ENCODE measurements at places on chromosomes 3 and 15.

- no peak for DNase-seq
Measured at GRCh38 chr15:88131937-88132336, 124.6 kb downstream of the NTRK3 start.

DNA sequence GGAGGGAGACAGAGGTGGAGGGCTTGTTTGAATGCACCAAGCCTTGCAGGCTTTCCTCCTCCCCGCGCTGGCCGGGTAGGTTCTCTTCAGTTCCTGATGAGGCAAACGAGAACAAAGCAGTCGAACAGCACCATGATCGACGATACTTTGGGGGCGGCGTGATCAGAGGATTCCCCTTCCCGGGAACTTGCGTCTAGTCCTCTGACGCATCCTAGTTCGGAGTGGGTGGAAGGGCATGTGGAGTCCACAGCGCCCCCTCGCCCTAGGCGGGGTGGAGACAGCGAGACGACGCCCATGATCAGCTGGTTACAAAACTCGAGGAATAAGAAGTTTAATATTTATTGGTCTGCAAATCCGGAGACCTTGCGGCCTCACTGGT is 452 bp upstream of the SV2B start:
- DNase-seq = peak; percentile 3

- DNase-seq = peak; percentile 19
Measured at GRCh38 chr15:99566157-99566897, 543 bp downstream of the MEF2A start.

DNA sequence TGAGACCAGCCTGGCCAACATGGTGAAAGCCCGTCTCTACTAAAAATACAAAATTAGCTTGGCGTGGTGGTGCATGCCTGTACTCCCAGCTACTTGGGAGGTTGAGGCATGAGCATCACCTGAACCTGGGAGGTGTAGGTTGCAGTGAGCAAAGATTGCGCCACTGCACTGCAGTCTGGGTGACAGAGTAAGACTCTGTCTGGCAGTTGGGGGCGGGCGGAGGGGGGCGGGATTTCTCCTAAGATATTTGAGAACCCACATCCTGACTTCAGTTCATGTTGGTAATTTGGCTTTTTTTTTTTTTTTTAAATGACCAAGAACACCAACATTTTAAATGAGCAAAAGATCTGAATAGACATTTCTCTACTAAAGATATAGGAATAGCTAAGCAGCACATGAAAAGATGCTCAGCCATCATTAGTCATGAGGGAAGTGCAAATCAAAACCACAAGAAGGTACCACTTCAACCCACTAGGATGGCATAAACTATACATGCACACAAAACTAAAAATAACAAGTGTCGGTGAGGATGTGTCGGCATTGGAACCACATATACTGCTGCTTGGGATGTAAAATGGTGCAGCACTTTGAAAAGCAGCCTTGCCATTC is 75.6 kb upstream of the LMOD3 start:
- DNase-seq = peak; percentile 67

GRCh38 chr15:42066764-42067415 is 27.5 kb downstream of the PLA2G4D start:
- DNase-seq = no peak

GRCh38 chr3:36738702-36739101 is 25.7 kb downstream of the DCLK3 start:
- DNase-seq = no peak

DNA sequence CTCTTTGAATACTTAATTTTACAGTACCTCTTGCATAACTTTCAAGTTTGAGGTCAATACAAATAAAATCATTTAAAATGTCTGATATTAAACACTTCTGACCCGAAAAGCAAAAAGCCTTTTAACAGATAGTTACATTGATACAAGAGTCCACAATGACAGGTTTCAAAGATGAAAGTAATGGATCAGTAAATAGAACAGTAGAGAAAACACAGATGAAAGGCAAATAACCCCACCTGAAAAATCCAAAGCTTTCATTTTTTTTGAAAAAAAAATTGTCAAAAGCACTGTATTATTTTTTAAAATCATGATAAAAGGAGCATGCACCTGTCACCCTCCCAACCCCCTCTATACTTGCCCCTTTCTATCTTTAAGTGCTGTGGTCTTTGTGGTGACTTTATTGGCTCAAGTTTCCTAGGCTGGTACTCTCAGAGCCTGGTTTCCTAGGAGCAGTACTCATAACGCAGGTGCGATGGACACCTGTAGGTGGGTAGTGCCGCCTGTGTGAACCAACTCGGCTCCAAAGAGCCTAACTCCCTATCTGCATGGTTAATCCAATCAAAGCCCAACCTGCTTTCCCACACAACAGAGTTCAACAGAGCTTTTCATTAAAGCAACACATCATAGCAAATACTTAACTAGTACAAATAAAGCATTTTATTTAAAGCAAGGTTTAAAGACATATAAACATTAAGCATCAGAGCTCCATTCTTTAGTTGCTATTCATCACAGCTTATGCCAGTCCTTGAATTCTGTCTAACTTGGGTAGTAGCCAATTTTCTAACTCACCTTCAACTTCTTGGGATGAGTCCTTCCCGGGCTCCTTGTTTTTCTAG is 32.2 kb downstream of the LIPC start:
- DNase-seq = no peak

DNA sequence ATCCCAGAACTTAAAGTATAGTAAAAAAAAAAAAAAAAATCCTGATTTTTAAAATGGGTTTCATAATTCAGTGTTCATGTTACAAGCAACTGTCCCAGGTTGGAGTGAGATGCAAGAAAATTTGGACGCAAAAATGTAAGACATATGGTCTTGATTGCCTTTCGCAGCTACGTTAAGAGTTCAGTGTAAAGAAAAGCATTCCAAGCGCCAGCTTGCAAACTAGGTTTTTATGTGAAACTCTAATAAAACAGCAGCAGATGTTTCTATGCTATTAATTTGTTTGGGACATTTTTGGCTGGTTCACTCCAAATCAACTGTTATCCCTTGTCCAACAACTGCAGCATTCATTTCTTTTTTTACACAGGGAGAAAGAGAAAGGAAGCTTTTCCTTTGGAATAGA is 957.8 kb downstream of the ROBO1 start:
- no peak for DNase-seq

DNA sequence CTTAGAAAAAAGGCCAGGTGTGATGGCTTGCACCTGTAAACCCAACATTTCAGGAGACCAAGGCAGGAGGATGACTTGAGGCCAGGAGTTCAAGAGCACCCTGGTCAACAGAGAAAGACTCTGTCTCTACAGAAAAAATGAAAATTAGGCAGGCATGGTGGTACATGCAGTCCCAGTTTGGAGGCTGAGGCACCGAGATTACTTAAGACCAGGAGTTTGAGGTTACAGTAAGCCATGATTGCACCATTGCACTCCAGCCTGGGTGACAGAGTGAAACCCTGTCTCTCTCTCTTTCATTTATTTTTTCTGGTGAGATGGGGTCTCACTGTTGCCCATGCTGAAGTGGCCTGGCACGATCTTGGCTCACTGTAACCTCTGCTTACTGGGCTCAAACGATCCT is 24.7 kb downstream of the IP6K1 start:
- DNase-seq = no peak

- DNase-seq = no peak
Measured at GRCh38 chr15:69539345-69539744, 86.7 kb downstream of the RPLP1 start.

DNA sequence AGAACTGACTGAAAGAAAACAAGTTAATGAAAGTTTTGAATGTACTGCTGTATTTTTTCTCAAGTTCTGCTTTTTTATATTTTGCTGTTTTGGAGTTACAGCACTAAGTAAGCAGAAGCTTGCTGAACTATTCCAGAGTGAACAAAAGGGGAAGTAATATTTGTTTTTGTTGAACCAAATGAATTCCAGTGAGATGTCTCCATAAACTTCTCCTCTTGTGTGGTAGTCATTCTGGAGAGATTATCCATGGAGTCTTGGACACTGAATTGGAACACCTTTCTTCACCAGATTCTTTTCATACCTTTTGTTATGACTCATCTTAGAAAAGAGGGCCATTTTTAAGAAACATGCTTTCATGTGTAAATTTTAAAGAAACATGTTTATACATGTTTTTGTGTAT is 8.8 kb downstream of the ANKUB1 start:
- DNase-seq = no peak

DNA sequence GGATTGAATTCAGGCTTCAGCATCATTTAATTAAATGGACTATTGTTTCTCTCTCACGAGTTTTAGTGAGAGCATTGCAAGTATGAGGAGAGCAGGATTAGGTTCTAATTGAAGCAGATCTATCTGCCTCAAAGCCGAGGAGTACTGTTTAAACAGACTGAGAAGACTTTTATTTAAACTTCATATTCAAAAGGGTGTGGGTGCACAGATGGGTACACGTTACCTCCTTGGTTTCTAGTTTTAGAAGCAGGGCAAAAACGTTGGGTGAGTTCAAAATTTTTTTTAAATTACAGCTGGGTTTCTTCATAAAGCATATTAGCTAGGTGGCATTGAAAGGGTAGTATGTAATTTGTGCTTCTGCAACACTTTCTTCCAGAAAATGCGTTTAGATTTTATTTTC is 26.5 kb upstream of the CLRN1 start:
- DNase-seq = no peak

GRCh38 chr3:159898147-159898546 is 90.5 kb upstream of the IL12A start:
- no peak for DNase-seq

DNA sequence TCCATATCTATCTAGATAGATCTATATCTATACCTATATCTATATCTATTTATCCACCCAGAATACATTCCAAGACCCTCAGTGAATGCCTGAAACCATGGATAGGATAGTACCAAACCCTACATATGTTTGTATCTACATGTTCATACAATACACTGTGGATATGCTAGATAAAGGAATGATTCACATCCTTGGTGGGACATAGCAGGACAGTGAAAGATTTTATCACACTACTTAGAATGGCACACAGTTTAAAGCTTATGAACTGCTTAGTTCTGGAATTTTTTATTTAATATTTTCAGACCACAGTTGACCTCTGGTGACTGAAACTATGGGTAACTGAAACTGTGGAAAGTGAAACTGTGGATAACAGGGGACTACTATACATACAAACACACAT is 198.8 kb upstream of the TTC14 start:
- no peak for DNase-seq

- DNase-seq = no peak
Measured at GRCh38 chr3:52521881-52522650, 11.6 kb downstream of the NT5DC2 start.

DNA sequence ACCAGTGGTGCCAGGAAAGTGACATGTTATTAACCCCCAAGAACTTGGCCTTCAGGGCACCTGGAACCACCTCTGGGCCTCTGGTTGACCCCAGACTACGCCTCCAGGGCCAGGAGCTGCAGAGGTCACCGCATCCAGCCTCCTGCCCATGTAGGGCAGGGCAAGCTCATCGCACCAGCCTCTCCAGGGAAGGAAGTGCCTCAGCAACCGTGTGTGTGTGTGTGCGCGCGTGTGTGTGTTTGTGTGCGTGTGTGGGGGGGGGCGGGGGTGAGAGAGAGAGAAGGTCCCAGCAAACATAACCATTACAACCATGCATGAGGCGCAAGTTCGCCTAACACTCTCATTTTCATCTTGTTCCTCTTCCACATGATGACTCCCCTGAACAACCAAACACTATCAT is 31.8 kb downstream of the RAB6B start:
- no peak for DNase-seq

DNA sequence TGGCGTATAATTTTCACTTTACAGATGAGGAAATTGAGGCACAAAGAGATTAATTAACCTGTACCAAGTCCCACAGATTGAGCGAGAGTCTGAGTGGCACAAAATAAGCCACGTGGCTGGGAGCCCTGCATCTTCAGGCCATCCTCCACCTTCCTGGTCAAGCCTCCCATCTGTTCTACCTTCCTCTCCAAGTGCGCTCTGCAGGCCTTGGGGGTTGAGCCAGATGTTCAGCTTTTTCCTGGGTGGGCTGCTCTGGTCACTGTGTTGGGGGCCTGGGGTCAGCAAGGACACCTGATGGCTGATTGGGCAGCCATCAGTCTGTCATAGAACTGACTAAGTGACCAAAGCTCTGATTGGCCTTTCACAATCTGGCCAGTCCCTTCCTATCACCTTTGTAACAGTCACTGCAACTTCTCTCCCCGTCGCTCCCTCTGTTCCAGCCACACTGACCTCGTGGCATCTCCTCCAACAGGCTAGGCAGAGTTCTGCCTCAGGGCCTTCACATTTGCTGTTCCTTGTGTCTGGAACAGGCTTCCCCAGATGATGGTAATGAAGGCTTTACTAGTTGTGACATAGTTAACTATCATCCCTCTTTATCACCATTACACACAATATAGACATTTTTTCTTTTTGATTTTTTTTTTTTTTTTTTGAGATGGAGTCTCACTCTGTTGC is 46.8 kb downstream of the SCN5A start:
- no peak for DNase-seq

- DNase-seq = no peak
Measured at GRCh38 chr3:60916546-60916945, 334.7 kb downstream of the FHIT start.

DNA sequence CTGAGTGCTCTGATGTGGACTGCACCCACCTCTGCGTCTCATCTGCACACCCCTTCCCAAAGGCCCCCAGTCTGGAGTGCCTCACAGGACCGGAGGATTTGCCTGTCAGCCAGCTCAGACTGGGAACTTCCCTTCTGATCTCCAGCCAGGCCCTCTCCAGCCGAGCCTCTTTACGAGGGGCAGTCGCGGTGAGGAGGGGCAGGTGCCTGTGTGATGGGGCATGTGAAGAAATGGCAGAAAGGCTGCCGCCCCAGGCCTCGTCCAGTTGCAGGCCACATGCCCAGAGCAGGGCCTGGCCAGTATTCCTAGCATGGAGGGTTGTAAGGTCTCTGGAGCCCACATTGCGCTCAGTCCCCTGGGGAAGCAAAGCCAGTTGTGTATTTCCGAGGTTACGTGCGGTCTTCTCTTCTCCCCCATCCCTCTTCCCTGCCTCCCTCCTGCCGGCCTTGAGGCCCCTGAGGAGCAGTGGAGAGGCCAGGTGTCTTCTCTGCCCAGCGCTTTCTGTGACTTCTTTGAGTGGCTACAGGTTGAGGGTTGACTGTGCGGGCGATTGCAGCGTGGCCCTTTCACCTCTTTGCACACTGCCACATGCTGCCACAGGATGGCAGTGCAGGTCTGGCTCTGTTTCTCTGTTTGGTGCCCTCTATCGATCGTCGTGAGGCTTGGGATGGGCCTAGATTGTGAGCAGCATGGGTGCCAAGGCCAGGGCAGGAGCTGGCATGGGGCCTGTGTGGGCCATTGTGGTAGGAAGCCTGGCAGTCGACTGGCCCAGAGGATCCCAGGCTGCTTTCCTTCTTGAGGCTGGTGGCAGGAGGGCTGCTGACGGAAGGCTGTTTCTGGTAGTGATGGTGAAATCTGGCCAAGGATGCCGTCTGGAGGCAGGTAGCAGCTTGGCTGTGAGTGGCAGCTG is 5.3 kb downstream of the CLK3 start:
- DNase-seq = peak; percentile 84
